ENCODE measurements at places on chromosomes 11 and 22.

DNA sequence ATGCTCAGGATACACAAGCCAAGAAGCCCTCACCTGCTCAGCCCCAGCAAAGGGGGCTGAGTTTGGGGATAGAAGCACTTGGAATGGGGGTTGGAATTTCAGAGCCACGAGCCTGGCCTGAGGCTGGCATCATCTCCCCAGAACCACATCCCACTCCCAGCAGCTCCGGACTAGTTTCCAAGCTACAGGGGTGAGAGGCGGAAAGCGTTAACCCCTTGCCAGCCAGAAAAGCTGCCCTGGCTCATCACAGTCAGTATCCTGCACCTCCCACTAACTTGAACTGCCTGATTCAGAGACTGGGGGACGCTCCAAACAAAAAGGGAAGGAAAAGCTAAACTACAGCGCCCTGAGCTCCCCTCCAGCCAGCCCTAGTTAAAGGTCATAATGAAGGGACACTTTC, 19.0 kb upstream of the CHST1 start:
- DNase-seq, result no peak

DNA sequence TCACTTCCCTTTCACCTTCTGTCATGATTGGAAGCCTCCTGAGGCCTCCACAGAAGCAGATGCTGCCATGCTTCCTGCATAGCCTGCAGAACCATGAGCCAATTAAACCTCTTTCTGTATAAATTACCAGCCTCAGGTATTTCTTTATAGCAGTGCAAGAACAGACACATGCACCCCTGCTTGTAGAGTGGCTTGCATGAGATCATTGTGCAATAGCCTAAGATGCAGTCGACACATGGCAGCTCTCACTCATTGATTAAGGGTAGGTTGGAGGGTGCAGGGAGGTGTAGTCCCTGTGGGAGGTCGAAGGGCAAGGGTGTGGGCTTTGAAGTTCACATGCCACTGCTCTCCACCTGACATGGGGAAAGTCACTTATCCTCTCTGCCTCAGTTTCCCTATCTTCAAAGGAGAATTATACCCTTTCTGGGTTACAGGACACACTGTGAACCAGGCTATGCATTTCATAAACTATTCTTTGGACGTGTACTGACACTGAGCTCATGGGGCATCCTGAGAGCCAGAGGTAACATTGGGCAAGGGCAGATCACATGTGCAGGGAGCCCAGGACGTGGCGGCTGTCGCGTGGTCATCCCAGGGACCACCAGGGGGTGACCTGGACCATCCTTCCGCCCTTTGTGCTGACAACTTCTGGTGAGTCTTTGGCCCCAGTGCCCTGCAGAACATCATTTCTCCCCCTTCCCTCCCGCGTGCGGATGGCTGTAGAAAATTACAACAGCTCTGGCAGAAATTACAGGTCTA, 69.2 kb upstream of the SHANK2 start:
- no peak for DNase-seq

DNA sequence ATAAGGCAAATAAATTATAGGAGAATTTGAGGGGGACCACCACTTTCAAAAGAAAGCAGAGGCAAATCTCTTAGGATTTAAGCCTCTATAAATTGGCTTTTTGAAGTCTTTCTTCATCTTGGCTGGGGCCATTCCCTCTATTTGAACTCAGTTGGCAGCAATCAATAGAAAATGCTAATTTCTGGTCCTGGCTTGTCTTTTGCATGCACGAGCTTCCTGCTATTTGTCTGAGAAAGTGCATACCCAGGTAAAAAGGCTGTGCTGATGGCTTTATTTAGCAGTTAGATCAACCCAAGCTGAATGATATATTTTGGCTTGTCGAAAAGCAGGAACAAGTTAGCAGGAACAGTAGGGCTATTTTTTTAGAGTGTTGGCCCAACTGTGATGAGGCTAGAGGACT, 64.1 kb upstream of the GRAMD1B start:
- DNase-seq, result no peak

- DNase-seq, result no peak
These were observed 112.1 kb downstream of the RPL27A start for GRCh38 chr11:8794677-8795103.

DNA sequence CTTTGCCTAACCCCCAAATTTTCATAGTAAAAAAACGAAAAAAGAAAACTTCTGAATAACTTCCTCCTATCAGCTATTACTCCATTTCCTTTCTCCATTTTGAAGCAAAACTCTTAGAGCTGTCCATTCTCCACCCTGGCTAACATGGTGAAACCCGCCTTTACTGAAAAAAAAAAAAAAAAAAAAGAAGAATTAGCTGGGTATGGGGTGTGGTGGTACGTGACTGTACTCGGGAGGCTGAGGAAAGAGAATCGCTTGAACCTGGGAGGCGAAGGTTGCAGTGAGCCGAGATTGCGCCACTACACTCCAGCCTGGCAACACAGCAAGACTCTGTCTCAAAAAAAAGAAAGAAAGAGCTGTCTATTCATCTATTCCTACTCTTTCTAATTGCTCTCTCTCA, 11.3 kb upstream of the NXF1 start:
- no peak for DNase-seq

GRCh38 chr11:75814363-75814676, 690 bp upstream of the UVRAG start:
- DNase-seq, result no peak

- no peak for DNase-seq
These were observed 38.2 kb downstream of the FEZ1 start for GRCh38 chr11:125457814-125458343.

- no peak for DNase-seq
These were observed 74.8 kb upstream of the SLC22A12 start for GRCh38 chr11:64516226-64516625.

DNA sequence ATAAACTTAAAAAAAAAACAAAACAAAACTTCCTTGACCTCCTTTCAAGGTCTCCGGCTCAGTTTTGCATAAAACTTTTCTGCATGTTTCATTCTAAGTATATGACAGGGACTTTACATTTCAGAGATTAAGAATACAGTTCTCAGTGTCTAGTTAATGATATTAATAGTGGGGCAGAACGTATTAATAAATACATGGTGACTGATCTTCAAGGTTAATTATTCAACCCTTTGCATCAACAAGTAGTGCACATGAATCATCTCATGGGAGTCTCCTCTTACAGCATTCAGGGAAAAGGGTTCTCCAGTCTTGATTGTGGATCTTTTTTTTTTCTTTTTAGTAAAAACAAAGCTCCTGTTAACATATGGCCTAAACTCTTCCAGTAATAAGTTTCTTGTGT, 146.8 kb downstream of the KIRREL3 start:
- no peak for DNase-seq

DNA sequence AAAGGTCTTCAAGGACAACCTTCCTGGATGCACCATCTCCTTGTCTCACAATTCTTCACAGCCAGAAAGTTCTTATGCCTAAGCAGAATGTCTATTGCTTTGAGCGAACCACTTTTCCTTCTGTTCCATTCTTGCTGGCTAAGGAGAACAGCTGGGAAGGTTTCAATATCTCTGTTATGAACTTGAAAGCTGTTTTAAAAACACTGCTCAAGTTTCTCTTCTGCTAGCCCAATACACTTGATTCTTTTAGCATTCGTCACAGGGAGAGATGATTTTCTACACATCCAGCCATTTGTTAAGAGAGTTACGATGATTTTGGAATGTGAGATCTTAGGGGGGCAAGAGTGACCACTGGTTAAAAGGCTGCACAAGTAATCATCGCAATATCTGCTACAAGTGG, 249.3 kb downstream of the KIRREL3 start:
- no peak for DNase-seq

- DNase-seq, result peak; percentile 80
These were observed 1.8 kb downstream of the ADSL start for GRCh38 chr22:40348025-40348658.

DNA sequence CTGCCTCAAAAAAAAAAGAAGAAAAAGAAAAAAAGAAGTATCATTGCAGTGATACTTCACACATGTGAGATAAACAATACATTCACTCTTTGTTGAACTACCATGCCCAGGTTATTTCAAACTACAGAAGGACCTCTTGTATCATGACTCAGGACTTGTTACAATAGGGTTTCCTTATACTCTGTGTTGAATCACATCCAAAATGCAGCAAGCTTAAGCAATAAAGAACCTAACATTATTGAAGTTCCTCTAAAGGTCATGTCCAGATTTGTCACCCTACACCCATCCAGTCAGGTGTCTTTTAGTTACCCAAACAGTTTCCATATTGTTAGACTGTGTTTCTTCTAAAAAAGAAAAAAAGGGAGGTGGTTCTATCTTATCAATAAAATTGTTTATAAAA, 26.9 kb upstream of the ALKBH3 start:
- no peak for DNase-seq

DNA sequence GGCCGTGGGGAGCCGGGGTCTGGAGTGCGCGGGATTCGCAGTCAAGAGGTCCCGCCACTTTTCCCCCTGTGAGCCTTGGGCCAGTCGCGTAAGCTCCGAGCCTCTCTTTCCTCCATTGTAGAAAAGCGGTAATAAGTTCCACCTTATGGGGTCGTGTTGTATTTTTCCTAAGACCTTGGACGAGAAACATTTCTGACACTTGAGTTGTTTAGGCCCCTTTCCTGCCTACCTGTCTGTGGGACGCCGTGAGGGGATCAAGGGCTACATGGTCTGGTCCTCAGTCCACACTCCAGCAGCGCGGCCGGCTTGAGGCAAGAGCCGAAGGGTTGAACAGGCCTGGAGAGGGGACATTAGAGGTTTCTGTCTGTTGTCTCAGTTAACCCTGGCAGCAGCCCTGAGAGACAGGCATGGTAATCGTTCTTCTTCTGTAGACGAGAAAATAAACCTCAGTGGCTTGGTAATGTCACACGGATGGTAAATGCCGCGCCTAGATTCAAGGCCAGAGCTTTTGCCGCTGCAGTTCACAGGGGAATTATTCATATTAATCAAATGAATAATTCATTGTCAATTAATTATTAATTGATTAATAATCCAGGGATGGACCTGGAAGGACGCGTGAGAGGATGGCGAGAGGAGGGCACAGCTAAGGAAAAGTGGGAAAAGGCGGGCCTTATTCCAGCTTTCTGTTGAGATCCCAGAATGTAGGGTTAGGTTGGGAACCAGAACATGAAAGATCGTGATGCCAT, 545 bp downstream of the FEN1 start:
- no peak for DNase-seq

- DNase-seq, result no peak
These were observed 27.0 kb downstream of the MPPED1 start for GRCh38 chr22:43438666-43439347.

GRCh38 chr11:120037111-120037510, 100.8 kb downstream of the TRIM29 start:
- no peak for DNase-seq

DNA sequence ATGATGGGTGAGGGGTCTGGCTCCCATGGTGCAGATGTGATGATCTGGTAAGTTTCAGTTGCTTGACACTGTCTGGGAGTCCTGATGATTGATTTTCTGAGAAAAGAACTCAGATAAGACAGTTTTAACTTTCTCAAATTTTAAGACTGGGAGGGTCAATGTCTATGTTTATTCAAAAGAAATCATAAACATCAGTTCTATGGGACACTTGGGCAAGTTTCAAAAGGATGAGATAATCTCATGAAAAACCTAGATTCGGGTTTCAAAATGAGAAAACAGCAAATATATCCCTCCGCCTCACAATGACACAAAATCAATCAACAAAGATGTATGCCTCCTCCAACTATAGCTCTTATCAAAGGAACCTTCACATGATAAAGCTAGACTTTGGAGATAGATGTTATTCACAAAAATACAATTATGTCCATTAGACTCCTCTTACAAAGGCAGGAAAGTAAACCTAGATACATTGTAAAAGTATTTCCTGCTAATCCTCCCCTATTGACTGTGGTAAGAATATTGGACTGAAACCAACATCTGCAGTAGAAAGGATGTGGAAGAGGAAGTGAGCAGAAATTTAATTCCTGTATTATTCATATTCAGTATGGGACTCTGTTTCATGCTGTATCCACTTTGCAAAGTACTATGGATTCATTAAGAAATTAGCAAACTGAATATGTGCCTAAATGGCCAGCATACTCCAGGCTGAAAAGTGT, 21.6 kb downstream of the SVIP start:
- no peak for DNase-seq

- no peak for DNase-seq
These were observed 5.4 kb upstream of the RANBP1 start for GRCh38 chr22:20110359-20110985.

DNA sequence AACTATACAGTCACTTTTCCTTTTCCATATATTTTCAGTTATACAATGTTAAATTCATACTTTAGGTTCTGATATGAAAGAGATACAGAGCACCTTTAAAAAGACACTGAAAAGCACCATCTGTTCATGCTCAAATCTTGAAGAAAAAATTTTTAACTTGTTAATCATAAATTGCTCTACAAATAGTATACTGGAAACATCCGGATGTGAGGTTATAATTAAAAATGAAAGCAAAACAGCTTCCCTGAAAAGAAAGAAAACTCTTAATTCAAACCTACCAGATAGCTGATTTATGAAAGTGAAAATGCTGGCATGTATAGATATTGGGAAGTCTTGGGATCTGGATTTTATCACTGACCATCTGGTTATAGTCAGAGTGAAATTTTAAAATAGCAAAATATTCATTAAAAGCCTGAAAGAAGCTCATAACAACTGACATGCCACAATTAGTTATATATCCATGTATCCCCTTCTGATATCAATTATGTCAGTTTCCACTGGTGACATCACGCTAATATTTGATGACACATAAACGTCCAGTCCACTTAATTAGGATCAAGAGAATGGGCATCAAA, 740.0 kb downstream of the DLG2 start:
- DNase-seq, result no peak

DNA sequence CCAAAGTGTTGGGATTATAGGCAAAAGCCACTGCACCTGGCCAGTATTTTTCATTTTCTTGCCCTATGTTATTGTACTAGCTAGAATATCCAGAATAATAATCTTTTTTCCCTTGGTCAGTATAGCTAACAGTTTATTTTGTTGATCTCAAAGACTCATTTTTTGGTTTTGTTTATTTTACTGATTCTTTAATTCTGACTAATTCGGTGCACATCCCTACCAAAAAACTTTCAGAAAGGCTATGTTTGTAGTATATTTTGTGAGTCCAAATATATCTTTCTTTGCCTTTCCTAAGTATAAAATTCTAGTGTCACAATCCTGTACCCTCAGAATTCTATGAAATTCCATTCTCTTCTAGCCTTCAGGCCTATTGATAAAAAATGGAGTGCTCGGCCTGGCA, 84.3 kb downstream of the PHF21A start:
- no peak for DNase-seq

- DNase-seq, result no peak
These were observed 101.5 kb upstream of the NNMT start for GRCh38 chr11:114194702-114195101.

Data from T-helper 2 cell (primary cell).